Midbrain (tissue), 1 donor: ENCODE measurements at places on chromosomes 2 and 18.

GRCh38 chr2:203871371-203871983 lies 3.9 kb downstream of the CTLA4 start:
- DNase-seq = no peak

GRCh38 chr2:198453866-198454265 lies 649.5 kb downstream of the PLCL1 start:
- no peak for DNase-seq

GRCh38 chr18:36157441-36157840 lies 27.7 kb downstream of the ELP2 start:
- DNase-seq = no peak

DNA sequence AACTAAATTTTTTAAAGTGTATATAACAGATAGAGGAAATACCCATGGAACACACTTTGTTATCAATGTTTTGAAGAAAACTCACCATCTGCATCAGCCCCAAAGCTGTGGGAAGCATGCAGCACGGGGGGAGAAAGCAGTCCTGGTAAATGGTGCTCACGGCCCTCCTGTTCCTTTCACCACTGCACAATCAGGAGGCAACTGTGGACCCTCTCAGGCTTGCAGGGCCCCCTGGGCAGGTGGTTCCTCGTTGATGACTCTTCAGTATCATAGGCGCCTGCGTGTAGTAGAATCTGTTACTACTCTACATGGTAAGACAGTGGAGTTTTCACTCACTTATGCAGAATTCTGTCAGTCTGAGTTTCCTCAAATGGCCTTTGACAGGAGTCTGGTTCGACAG lies 4.9 kb upstream of the CNDP1 start:
- no peak for DNase-seq

GRCh38 chr18:55283309-55283708 lies 304.7 kb downstream of the TCF4 start:
- DNase-seq = no peak

- no peak for DNase-seq
Observed at GRCh38 chr2:102278720-102279390, 32.5 kb upstream of the IL1RL1 start.

- no peak for DNase-seq
Observed at GRCh38 chr2:57491213-57491612, 555.4 kb upstream of the VRK2 start.

DNA sequence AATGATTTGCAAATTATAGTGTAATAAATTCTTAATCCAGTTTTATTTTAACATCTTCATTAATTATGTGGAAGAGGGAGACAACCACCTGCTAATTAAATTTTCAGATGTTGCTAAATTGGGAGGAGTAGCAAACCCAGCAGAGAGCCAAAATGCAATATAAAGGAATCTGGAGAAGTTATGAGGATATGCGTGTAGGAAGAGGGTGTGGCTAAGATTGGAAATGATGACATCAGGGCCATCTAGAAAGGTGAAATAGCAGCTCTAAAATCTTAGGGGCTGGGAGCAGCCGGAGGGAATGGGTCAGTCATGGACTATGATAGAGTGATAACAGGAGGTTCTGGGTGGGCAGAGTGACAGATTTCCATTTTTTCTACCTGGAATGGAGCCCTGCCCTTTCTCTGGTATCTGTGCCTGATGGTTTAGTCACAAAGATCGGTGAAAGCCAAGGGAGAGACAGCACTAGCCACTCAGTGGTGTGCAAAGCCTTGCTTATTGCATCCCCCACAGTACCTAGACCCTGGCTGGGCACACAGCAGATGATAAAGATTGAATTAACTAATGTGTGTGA lies 379.2 kb upstream of the CELF4 start:
- DNase-seq = no peak

GRCh38 chr2:208359632-208359986 lies 47.0 kb upstream of the PTH2R start:
- DNase-seq = no peak

GRCh38 chr2:53655256-53655655 lies 112.3 kb upstream of the CHAC2 start:
- no peak for DNase-seq

DNA sequence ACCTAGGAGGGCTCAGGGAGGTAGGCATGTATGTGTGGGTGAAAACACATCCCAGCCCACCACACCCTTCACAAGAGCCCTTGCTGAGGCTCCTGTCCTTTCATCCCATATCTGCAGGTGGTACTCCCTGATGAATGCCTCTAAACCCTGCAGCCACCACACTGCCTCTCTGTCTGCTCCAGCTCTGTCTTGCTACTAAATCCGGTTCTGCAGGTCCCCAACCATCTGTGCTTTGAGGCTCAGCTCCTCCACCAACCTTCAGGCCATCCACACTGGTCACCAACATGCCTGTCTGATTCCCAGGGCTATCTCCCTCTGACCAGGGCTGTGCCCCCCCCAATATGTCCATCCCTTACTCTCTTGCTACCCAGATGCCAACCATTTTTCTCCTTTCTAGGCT lies 92.7 kb downstream of the BIN1 start:
- DNase-seq = no peak

DNA sequence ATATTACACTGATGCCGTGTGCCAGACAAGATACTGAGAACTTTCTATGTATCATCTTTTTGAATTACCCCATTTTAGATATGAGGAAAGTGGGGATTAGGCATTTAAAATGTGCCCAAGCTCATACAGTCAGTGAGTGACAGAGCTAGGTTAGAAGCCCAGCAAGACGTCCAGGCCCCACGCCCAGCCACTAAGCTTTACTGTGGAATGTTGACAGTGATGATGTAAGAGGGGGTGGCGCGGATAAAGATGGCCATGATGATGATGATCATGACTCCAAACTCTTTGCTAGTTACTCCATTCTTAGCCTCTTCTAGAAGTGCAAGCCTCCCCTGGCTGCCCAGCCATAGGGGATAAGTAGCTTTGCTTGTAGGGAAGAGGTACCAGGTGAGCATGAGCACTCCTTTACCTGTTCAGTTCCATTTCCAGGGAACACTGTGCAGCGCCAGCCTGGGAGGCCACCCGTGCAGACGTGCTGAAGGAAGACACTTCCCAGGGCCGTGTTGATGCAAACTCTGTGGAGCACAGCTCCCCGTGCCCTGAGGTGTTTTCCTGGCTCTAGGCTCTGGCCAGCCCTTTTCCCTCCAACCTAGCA lies 65.5 kb downstream of the BCL2L11 start:
- no peak for DNase-seq

DNA sequence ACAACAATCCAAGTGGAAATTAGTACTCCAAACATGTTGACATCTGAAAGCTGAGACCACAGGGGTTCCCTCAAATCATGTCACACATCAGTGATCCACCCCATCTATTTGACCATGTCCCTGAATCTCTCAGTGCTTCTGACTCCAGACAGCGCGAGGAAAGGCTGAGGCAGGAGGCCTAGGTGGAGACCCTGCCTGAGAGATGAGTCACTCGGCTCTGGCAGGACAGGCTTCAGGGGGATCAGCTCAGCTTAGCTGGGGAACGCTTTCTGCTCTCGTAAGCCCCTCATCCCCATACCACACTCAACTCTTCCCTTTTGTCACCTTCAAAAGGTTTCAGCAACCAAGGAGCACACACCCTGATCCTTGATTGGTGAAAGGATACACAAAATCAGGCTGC lies 5.8 kb upstream of the FAM228A start:
- DNase-seq = no peak

- no peak for DNase-seq
Observed at GRCh38 chr2:172623249-172623965, 67.5 kb downstream of the PDK1 start.

- no peak for DNase-seq
Observed at GRCh38 chr2:225765820-225766219, 366.3 kb downstream of the NYAP2 start.

DNA sequence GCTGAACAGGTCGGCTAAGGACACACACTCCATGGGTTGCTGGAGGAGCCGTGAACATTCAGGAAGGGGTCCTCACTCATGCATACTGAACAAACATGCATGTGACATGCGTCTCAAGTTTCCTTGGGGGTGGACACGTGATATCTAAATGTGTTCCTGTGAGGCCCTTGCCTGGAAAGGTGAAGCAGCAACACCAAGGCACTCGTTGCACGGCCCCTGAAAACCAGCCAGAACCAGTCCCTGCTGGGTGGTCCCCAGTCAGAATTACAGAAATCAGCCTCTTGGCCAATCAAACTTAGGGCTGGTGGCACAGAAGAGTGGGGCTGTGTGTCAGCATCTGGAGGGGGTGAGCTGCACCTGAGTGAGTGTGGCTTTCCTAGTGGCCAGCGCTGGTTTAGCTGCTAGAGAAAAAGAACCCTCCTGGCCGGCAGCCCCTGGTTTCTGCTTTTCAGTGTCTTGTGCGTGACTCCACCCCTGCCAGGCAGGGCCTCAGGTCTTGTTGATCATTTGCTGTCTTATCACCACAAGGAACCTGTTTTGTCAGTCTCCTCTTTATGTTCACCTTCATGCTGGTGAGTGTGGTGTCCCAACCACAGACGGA lies 3.2 kb upstream of the AQP12B start:
- DNase-seq = no peak

DNA sequence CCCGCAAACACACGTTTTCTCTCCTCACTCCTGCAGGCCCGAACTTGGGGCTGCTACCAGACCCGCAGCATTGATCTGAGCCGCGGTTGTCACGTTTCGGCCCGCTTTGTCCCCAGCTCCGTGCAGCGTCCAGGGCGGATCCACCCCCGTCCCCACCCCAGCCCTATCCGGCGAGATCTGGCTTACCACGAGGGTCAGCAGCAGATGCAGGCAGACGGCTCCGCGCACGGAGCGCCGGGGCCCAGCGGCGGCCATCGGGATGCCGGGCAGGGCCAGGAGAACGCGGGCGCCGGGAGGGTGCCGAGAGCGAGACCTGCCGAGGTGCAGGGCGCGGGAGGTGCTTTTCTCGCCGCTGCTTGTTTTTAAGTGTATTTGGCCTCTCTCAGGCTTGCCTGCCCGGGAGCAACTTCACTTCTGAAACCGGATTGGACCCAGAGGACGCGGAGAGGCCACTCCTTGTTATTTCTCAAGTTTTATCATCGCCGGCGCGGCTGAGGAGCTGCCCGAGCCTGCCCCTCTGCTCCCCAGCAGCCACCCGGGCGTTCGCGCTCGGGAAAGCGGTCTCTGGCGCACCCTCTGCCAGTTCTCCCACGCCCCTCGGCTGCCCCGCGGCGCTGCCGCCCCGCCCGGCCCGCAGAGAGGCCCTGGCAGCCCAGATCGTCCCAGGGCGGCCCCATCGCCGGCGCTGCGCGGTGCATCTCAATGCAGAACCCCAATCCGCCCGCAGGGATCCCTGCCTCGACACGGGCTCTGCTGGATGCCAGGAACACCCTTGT lies at the start of gene DSC3:
Gene DSC3 (minus strand): TSS at position 337 of the 776 bp plus-strand sequence. CDS start 82 bp downstream, at position 255.
- DNase-seq = no peak

- DNase-seq = no peak
Observed at GRCh38 chr2:207823865-207824264, 54.2 kb upstream of the FZD5 start.

DNA sequence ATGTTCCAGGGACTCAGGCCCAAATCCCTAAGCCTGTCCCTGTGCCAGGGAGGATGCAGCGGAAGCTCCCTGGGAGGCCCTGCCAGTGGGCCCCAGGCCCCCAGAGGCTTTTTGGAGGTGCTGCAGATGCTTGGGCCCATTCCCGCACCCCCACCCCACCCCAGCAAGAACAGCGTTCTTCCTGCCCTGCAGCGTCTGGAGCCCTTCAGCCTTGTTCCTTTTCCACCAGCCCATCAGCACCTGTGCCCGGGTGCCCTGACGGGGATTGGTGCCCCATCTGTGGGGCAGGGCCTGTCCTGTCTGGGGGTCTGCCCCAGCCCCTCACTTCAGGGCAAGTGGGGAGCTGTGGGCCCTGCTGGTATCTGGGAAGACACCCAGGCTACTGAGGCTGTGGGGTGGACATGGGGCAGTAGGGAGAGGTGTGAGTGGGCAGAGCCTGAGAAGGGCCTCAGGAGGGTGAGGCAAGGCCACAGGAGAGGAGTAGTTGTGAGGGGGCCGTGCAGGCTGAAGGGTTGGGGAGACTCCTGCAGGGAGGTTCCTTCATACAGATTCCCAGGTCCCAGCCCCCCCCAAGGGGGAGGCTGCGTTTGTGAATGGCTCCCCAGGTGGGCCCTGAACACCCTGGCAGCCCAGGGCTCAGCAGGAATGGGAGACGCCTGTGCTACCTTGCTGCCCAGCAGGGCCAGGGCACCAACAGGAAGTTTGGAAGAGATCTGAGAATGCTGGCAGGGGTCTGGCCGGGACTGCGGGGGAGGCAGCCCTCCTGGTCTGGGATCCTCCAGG lies 2.4 kb downstream of the RNPEPL1 start:
- DNase-seq = no peak

- DNase-seq = no peak
Observed at GRCh38 chr2:8636721-8637636, 44.9 kb upstream of the ID2 start.

- no peak for DNase-seq
Observed at GRCh38 chr2:56118474-56118873, 65.3 kb upstream of the CCDC85A start.

DNA sequence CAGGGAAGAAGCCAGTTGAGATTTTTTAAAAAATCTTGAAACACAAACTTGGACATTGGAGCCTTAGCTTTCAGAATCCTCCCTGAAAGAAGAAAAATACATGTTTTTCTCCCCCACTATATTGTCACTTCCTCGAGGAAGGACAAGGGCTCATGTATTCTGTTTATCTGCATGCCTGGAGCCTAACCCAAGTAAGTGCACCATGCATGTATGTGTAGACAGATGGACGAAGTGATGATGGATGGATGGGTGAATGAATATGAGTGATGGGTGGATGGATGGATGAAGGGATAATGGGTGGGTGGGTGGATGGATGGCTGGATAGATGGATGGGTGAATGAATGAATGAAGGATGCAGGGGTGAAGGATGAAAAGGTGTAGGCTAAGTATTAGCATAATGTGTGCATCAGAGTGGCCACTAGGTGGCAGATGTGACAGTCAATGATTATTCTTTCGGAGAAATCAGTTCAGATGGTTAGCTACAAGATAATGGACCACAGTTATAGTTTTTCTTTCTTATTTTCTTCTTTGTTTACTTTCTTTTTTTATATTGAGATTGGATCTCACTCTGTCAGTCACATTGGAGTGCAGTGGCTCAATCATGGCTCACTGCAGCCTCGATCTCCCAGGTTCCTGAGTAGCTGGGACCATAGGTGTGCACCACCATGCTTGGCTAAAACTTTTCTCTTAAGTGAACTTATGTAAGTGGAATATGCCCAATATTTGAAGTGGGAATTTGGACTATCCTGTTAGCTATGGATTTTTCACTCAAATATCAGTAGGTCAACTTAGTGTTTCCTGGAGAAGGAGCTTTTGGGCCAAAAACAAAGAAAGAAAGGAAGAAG lies 18.5 kb upstream of the CCDC93 start:
- DNase-seq = peak; percentile 9

DNA sequence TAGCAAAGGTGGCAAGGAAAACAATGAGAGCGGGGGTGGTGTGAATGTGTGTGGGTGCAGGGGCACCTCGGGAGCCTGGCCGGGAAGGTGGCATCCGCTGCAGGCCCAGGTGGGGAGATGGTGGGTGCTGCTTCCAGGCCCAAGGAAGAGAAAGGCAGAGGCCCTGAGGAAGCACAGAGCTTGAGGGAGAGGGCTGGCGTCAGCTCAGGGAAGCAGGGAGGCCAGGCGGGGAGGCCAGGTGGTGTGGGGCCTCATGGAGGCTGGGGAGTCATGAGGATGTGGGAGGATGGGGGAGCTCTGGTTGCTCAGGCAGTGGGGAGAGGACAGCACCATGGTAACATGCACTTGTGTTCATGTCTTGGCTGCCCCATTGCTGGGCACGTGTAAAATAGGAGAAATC lies 43.3 kb downstream of the AGAP1 start:
- no peak for DNase-seq
